ENCODE measurements at places on chromosomes 2 and 18. TPM values are rescaled to one million over a fixed set of nuclear protein-coding genes. Genes with fewer than 3 reads are reported as not detected.
A peak's percentile ranks its signal among the peaks of the same experiment; 100 is the strongest.

Gene RAB6C
- 0.19 TPM for total RNA-seq

DNA sequence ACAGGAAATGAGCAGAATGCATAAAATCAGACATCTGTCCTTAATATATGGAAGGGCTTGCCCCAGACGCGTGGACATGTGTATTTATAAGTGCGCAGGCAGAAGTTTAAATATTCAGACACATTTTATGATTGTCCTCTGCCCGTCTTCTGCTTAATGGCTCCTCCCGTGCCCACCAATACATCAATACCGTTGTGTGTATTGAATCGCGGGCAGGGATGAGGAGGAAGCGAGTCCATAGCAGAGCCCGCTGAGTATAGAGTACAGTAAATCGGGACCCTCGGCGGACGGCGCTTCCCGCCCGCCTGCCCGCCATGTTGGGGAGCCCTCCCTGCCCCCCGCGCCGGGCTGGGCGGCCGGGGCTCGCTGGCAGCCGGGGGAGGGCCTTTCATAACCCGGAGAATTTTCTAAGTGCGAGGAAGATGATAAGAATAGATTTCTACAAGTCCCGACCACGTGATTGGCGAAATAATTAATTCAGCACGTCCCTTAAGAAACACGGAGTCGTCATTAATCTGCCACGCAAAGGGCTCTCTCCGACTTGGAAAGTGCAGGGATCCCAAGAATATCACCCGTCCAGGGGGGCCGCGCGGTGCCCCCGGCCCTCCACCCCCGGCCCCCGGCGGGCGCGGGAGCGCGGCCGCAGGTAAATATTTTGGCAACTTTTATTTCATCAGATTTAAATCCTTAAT is at the start of gene HOXD3:
Gene HOXD3 (plus strand): TSS at position 501 of the 692 bp plus-strand sequence. CDS start 11,808 bp downstream, outside the sequence.
- DNase-seq, result no peak

DNA sequence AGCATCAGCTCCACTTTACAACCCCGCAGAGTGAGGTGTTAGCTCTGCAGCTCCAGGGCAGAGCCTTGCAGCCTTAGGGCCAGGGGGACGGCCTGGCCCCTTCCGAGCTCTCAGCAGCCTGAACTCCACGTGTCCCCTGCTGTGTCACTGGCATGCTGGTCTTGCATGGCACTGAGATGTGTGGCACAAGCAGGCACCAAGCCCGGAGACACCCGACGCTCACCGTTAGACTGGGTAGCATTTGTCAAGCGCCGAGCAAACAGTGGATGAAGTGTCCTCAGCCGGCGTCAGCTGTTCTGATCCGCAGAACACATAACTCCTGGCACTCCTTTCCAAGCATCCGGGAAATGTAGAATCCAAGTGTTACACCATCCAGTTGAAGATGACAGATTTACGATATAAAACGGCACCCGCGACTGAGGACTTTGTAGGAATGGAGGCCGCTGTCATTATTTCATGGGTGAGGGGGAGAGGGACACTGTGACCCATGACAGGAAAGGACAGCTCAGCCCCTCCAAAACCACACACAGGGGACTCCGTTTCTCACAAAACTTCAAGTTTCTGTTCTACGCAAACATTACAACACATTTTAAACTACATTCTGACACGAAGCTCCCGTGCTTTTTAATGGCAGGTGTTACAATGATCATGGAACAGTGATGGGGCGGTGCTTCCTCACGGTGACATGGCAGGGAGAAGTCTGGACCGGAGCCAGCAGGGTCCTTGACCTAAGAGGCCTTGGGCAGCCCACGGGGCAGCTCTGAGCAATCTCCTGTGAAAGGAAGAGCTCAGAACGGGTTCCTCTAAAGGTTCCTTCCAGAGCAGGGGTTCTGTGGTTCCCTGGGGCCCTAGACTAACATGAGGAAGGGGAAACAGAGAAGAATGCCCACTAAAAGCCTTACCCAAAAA is 89.4 kb downstream of the HDAC4 start:
- peak; percentile 18 for DNase-seq

DNA sequence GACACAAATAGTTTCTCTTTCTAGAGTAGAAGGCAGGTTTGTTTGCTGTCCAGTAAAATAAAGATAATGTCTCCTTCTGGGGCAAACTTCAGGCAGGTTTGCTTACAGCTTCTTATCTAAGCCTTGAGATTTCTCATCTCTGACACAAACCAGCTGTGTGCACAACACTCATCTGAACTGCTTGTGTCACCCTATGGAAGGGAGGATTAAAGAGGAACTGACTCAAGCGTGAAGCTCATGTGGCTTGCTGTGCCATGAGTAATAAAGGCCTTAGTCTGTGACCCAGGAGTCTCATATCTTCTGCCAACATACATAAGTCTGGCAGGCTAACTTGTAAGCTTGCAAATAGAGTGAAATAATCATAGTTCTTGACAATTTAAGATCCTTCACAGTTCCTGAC is 24.2 kb upstream of the CPO start:
- no peak for DNase-seq

- DNase-seq, result no peak
These were observed 49.6 kb upstream of the TLK1 start for GRCh38 chr2:171210216-171210863.

- no peak for DNase-seq
These were observed 14.0 kb downstream of the TMEM18 start for GRCh38 chr2:663221-663620.

- no peak for DNase-seq
These were observed 212.5 kb downstream of the SCG2 start for GRCh38 chr2:223389624-223390023.

- DNase-seq, result no peak
These were observed 40.8 kb downstream of the AGPS start for GRCh38 chr2:177433402-177433801.

- no peak for DNase-seq
These were observed 250 bp downstream of the DSC1 start for GRCh38 chr18:31162419-31162793.

Gene LYPD6
- total RNA-seq, result 2.8 TPM

DNA sequence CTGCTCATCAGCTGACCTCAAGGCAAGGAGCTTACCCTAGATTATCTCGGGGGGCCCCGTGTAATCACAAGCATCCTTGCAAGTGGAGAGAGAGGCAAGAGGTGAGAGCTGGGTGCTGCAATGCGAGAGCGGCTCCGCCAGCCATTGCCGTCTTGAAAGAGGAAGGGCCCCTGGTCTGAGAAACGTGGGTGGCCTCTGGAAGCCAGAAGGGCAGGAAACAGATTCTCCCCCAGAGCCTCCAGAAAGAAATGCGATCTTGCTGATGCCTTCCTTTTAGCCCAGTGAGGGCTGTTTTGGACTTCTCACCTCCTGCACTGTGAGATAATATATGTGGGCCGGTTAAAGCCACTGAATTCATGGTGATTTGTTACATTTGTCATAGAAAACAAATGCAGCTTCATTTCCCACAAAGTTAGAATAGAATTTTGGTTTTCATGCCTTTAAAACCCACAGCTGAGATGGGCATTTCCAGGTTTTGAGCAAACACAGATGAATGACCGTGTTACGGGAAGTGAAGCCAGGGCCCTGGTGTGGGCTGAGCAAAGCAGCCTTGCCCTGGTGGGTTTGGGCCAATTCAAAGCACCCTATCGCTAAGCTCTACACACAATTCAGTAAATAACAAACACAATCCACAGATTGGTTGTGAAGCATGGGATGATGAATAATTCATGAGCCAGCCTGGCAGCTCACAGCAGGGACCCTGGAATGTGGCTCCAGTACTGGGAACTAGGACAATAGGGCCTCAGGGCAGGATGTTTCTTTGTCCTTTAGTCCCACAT is 319.9 kb upstream of the HS6ST1 start:
- no peak for DNase-seq

GRCh38 chr18:12312976-12313375 is 4.9 kb downstream of the TUBB6 start:
- DNase-seq, result no peak

Gene CROCC2
- total RNA-seq, result 0.12 TPM

- no peak for DNase-seq
These were observed 25.3 kb upstream of the SMAD7 start for GRCh38 chr18:48975817-48976649.

Gene TMEFF2
- not detected for total RNA-seq

DNA sequence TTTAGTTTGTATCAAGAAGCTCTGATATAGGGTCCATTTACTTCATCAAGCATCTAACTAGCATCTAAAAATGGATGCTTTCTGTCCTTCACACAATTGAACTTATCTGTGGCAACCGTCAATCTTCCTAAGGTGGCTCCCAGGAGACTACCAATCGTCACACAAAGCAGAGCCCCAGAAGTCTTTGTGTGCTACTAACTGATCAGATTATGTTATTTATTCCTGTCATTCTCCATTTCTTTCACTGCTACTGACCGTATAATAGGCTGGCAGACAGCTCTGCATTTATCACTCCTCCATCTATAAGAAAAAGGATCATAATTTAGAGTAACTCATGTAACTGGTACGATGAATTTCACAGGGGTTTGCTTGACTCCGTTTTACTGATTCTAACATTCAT is 585.0 kb upstream of the NXPH2 start:
- no peak for DNase-seq

DNA sequence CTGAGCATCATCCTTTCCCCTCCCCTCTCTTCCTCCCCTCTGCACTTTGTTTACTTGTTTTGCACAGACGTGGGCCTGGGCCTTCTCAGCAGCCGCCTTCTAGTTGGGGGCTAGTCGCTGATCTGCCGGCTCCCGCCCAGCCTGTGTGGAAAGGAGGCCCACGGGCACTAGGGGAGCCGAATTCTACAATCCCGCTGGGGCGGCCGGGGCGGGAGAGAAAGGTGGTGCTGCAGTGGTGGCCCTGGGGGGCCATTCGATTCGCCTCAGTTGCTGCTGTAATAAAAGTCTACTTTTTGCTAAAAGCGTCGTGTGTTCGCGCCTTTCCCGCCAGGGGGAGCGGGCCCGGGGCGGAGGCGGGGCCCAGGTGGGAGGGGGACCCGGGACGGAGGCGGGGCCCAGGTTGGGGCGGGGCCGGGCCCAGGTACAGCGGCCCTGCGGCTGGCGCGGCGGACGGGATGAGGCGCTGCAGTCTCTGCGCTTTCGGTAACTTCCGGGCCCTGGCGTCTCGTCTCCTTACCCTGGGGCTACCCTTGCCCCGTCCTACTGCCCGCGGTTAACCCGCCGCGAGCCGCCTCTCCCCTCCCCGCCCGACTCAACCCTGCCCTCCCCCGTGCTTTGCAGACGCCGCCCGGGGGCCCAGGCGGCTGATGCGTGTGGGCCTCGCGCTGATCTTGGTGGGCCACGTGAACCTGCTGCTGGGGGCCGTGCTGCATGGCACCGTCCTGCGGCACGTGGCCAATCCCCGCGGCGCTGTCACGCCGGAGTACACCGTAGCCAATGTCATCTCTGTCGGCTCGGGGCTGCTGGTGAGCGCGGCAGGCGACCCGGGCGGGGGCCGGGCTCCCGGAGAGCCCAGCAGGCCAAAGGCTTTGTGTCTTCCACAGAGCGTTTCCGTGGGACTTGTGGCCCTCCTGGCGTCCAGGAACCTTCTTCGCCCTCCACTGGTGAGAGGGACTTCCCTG is at the start of gene KRTCAP3:
Gene KRTCAP3 (plus strand): TSS at position 424 of the 962 bp plus-strand sequence. CDS start 32 bp downstream, at position 456.
- no peak for DNase-seq

Gene MYOM1
- 2.6 TPM for total RNA-seq

Gene SFTPB
- total RNA-seq, result 0.25 TPM
